ENCODE measurements at places on chromosomes 12 and 14.

- no peak for DNase-seq
These were observed 10.9 kb downstream of the CCDC85C start for GRCh38 chr14:99592933-99593753.

DNA sequence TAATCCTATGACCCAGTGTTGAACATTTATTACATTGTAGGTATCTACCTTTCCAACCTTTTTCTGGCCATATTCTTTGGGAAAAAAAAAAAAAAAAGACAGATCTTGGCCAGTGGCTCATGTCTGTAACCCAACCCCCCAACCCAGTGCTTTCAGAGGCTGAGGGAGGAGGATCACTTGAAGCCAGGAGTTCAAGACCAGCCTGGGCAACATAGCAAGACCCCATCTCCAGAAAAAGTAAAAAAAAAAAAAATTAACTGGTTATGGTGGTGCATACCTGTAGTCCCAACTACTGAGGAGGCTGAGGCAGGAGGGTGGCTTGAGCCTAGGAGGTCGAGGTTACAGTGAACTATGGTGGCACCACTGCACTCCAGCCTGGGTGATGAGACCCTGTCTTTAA lies 58.1 kb downstream of the ACACB start:
- DNase-seq, result no peak

GRCh38 chr12:107967170-107967569 lies 161.9 kb upstream of the WSCD2 start:
- peak; percentile 8 for DNase-seq

GRCh38 chr14:102491786-102492530 lies 17.6 kb downstream of the ANKRD9 start:
- DNase-seq, result no peak

DNA sequence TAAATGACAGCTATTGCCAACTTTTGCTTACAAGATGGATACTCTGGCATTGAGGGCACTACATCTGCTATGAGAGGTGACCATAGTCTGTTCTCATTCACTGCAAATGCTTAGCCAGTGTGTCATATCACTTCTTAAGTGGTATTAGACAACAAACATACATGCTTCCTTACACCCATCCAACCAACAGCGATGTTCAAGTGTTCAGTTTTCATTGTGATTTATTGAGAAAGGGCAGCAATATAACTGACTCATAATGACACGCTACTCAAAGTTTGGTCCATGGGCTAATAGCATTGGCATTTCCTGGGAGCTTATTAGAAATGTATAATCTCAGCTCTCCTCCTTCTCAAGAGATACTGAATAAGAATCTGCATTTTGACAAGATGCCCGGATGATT lies 181.7 kb downstream of the NPAS3 start:
- DNase-seq, result no peak

DNA sequence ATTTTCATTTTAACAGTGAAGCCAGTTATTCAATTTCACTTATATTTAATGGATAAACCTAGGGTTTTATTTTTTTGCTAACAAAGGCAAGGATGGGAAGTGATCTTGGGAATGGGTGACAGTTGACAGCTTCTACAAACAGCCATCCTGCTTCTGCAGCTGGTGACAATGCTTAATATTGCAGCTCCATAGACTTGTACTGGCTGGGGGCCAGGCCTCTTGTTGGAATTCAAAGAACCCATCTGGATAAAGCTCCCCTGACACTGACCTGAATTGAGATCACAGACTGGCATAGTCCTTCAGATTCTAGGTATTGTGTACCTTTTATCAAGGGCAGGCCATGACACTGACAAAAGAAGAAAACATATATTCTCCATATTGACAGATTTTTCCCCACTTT lies 664.6 kb upstream of the FOXG1 start:
- peak; percentile 98 for DNase-seq

GRCh38 chr12:56258820-56259183 lies 618 bp upstream of the ANKRD52 start:
- DNase-seq, result peak; percentile 52

DNA sequence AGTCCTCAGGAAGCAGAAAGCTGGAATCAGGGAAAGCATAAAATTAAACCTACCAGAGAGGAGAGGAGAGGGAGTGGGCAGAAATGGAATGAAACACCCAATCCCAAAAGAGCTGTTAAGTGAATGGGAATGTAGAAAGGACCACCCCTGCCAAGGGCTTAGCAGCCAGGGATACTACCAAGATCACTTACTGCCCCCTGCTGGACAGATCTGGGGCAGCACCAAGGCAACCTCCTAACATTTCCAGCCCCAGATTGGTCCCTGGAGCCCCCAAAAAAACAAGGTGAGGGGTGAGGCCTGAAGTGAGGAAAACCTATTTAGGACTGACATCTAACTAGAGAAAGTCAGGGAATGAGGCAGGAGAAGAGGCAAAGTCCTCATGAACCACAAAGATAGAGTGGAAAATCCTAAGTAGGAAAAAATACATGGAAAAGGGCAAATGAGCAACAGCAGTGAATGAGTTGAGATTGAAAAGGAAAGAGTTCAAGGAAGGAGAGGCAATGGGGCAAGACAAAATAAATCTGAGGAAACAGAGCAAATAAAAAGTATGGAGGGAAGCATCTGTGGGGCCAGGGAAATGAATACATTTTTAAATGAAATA lies 11.2 kb upstream of the FKBP11 start:
- peak; percentile 72 for DNase-seq

DNA sequence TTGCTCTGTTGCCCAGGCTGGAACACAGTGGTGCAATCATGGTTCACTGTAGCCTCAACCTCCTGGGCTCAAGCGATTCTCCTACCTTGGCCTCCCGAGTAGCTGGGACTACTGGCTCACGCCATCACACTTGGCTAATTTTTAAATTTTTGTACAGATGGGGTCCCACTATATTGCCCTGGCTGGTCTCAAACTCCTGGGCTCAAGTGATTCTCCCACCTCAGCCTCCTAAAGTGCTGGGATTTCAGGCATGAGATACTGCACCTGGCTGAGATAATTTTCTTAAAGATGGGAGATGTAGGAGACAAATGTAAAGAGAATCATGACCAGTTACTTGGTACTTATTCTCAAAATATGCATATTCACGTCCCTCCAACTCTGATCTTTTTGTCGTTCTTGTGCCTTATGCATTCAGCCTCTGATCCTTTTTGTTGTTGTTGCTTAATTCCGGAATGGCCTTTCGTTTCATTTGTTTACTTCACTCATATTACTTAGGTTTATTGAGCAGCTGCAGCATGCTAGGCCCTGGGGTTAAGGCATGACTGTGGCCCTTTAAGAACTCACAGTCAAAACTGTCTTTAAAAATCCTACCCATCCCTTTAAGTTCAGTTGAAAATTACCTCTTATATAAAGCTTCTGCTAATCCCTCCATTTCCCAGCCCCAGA lies 8.9 kb downstream of the RBMS2 start:
- no peak for DNase-seq

DNA sequence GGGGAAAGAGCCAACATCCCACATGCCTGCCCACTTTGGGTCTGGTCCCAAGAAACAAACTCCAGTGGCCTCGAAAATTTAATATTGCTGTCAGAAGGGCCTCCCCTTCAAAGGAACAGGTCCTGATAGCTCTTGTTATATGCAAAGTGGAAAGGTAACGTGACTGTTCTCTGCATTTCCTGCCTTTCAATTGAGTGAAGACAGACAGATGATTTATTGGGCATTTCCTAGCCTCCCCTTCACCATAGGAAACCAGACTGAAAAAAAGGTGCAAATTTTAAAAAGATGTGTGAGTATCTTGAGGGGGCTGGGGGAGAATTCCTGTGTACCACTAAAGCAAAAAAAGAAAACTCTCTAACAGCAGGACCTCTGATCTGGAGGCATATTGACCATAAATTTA lies 235.2 kb downstream of the ZFP36L1 start:
- DNase-seq, result no peak

Measured in NCI-H69 (cell line).